ENCODE measurements at places on chromosomes 7 and 10.

DNA sequence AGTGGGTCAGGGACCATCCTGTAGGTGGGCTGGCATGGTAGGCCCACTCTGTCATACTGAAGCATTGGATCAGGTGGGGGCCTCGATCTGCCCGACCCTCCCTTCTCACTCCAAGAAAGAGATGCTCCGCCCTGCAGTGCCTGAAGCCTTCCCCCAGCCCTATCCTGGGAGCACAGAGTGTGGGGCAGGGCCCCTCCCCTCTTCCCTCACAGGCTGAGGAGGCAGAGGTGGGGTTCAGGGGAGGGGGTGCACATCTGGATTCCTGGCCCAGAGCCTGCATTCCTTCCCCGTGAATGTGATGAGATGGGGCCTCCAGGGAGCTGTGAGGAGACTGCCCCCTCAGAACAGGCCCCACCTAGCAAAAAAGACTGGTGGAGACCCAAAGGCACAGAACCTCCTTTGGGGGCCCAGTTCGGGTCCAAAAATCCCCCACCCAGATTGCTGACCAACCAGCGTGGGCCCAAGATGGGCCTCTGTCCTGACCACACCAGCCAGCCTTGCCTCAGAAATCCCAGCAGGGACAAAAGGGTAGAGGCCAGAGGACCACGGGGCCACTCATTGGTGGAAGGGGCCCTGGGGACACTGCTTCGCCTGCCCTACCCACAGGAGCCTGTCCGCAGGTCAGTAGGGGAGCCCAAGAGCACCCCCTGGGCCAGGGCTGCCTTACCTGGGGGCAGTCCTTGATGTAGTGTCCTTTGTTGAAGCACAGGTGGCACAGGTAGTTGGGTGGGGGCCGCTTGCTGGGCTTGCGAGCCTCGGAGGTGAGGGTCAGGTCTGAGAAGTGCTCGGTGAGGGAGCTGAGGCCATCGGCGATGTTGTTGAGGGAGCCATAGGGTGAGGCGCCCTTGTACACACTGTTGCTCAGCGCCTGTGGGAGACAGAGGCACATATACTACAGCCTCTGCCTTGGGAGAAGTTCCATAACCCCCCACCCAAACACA lies 13.3 kb downstream of the ZCCHC24 start:
- no peak for DNase-seq

GRCh38 chr10:133000648-133001047 lies 58.3 kb upstream of the CFAP46 start:
- DNase-seq, result no peak

DNA sequence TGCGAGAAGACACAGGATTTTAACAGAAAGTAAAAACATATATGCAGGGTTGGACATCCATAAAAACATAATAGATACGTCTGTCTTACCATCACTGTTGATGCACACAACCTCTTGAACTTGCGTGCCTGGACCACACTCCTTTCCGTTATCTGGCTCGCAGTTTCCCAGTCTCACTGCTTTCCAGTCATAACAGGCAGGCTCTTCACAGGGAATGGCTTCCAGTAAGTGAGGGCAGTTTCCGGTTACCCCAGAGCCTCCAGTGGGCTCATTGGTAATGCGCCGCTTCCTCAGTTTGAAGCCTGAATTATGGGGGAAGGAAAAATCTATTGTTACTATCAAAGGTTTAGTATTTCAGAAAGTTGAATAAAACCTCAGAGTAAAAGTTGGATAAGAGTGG lies 290.7 kb downstream of the THSD7A start:
- no peak for DNase-seq

DNA sequence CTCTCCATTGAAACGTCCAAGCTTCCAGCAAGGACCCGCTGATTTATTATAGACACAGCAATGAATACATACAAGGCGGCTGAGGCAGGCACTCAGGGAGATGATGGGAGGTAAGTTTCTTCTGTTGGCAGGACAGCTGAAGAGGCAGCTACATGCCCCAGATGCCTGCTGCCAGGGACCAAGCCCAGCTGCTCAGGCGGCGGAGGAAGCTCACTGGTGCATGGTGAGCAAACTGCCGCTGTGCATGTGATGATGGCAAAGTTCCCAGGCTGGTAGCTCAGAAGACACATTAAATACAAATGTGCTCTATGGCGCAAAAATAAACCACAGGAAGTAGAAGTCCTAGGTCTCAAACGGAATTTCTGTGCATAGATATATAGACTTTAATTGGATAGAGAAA lies 2.3 kb downstream of the DNTT start:
- DNase-seq, result no peak

DNA sequence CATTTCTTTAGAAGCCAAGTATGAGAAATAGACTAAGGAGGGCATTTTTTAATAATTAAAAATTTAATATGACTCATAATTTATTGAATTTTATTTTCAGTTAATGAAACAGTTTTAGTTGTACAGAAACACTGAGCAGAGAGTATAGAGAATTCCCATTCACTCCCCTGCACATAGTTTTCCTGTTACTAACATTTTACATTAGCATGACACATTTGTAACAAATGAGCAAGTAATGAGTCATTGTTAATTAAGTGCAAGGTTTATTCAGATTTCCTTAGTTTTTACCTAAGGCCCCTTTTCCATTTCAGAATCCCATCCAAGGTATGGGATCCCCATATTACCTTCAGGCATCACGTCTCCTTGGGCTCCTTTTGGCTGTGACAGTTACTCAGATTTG lies 271.5 kb upstream of the FZD8 start:
- no peak for DNase-seq

DNA sequence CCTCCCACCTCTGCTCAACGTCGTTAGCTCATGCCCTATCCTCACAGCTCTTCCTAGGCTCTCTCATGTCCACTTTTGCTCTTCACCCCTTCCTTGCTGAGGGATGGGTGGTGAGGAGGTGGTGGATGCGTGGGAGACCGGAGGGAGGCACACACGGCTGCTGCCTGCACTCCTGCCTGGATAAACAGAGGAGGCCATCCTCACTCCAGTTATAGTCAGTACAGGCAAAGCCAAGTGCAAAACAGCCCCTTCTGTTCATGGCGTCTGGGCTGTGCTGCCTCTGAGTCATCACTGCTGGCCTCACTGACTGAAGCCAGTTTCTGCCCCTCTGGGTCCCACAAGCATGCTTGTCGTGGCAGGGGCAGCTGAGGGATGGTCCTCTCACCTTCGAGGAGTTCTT lies 31.9 kb upstream of the LRRC4 start:
- no peak for DNase-seq

GRCh38 chr10:4354382-4354812 lies 471.6 kb upstream of the AKR1E2 start:
- no peak for DNase-seq

GRCh38 chr7:132475669-132476116 lies 100.6 kb downstream of the PLXNA4 start:
- DNase-seq, result no peak

GRCh38 chr10:35236739-35237138 lies 99.6 kb upstream of the CCNY start:
- DNase-seq, result no peak

- DNase-seq, result no peak
Observed at GRCh38 chr7:50664937-50665336, 99.7 kb upstream of the DDC start.

All from stimulated activated CD4-positive, alpha-beta T cell treated with anti-CD3 and anti-CD28 coated beads, Interleukin-4, amount 100 ng/mL, for 48 hours (primary cell).